ENCODE measurements at places on chromosomes 1 and 21.

DNA sequence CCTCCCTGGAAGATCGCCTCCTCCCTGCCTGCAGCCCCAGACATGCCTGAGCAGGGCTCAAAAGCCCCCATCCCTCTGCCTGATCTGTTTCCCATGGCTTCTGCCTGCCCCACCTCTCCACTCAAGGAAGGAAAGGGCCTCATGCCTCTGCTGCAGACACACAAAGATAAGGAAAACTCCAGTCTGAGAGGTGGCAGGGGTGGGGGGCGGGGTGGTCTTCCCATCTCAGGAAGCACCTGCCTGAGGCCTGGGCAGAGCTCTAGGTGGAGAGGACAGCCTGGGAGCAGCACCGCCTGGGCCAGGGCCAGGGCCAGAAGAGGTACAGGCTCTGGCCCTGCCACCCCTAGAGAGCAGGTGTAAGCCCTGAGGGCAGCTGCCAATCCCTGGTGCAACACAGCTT is 4.1 kb upstream of the GJB3 start:
- DNase-seq = no peak

DNA sequence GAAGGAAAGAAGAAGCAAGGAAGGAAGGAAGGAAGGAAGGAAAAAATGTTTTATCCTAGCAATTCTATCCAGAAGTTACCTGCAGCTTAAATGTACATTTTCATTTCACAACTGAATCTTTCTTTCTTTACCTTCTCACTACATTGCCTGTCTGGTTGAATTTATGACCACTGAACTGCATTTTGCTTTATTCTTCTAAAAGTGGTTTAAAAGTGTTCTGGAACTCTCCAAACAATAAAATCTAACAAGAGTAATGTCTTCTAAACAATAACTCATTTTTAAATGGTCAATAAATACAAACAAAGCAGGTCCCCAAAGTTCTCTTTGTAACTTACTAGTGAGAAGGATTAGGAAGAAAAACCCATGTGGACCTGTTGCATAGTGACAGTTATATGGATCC is 587.5 kb upstream of the NEGR1 start:
- no peak for DNase-seq

GRCh38 chr1:92493139-92493538 is 6.4 kb upstream of the GFI1 start:
- DNase-seq = no peak

DNA sequence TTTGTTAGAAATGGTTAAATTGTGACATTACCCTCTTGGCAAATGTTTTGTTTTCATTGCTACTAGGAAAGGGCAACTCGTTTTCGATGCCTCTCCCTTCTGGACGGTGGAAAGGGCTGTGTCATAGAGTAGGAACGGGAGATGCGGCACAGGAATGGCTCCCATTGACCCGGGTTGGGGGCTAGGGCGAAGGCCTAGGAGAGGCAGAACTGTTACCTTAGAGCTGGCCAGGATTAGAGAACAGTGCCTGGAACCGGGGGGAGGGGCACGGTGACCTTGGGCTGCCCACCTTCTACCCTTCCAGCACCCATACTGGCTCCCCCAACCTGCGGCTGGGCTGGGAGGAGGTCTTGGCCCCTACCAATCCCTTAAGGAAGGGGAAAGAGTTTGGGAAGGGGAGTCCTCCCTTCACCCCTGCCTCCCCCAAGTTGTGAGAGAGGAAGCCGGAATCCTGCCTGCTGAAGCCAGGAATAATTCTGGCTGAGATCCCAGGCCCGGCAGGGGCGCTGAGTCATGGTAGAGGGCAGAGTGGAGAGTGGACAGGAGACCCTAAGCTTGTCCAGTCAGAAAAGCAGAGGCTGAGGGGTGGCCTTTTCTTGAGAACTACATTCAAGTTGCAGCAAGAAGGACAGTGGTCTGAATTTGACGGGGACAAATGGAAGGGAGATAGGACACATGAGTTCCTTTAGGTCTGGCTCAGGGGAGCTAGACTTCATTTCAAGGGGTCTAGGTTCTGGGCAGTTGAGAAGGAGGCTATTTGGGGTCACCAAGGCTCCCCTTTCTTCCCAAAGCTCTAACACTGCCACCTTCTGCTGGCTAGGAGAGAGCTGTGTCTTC is 8.2 kb downstream of the LMNA start:
- no peak for DNase-seq

GRCh38 chr1:244301595-244302130 is 150.0 kb downstream of the ADSS2 start:
- no peak for DNase-seq

DNA sequence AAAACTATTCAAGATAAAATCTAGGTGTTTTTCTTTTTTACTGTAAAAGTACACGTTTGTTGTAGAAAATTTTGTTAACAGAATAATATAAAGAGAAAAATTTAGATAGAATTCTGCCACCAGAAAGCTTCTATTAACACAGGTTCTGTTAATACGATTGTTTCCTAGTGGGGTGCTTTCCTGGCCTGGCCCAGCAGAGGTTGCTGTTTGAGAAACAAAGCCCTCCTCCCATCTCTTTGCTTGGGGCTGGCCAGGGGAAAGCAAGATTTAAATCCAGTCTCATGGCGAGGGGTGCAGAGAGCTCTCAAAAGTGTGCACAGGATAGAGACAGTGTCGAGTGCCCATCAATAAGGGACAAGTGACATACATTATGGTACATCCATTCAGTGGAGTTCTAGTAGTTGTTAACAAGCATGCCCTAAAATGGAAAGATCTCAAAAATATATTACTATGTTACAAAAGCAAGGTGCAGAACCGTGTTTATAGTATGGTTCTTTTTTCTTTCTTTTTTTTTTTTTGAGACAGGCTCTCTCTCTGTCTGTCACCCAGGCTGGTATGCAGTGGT is 14.6 kb upstream of the ACBD3 start:
- DNase-seq = peak; percentile 69

- no peak for DNase-seq
Measured at GRCh38 chr1:17198476-17199258, 6.3 kb upstream of the PADI1 start.

GRCh38 chr1:65247419-65248359 is 61.7 kb upstream of the DNAJC6 start:
- DNase-seq = no peak

GRCh38 chr1:157195521-157196244 is 57.5 kb upstream of the ETV3 start:
- no peak for DNase-seq

GRCh38 chr21:21921410-21922232 is 923.4 kb downstream of the NCAM2 start:
- peak; percentile 47 for DNase-seq

DNA sequence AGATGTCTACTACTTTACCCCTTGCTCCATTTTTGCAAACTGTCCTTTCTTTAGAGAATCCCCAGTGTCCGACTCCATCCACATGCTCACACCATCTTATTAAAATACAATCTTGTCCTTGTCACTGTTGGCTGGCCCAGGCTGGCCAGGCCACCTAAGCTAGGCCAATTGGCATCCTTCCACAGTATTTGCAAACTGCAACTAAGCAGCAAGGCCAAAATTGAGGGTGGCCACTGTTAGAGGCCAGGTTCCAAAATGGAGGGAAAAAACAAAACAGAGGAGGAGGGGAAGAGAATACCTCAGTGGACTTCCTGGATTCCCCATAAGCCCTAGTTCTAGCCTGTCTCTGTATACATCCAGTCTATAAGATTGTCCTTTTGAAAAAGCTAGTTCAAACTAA is 4.3 kb downstream of the FAM89A start:
- DNase-seq = no peak

DNA sequence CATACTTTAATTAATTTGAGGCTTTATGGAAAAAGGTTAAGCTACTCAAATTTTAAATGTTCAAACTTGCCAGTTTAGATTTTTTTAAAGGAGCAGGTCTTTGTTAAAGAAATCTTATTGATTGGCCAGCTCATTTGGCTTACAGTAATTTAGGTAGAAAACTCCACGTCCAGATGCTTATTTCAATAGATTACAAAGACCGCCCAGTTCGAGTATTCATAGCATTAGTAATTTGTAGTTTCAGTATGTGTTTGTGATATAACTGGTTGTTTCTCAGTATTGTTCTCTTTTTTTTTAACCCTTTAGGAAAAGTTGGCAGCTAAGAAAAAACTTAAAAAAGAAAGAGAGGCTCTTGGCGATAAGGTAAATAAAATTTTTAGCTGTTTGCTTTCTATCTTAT is 1.6 kb downstream of the RPF1 start:
- no peak for DNase-seq

DNA sequence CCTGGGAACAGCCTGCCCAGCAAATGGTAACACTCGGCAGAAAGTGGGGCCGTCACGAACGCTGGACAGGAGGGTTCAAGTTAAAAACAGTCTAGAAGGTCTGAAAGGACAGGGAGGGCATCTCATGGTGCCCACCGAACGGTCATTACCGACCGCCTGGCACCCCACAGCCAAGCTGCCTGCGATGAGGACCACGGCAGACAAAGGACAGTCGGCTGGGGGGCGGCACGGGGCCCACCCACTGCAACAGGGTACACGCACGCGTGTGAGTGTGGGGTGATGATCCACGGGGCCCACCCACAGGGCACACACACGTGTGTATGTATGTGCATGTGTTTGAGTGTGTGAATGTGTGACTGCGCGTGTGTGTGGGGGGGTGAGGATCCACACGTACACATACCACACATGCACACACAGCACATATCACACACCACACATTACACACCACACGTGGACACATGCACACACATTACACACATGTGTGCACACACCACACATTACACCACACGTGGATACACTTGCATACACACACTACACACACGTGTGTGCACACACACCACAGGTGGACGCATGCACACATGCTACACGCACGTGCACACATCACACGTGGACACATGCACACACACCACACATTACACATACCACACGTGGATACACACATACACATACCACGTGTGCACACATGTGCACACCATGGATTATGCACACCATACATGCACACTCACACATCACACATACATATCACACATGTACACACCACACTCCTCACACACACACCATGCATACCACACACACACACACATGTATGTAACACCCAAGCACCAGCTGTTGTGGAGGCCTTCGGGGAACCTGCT is 63.2 kb downstream of the SLC19A1 start:
- DNase-seq = no peak

- DNase-seq = peak; percentile 34
Measured at GRCh38 chr1:80893115-80893514, 907.6 kb upstream of the ADGRL2 start.

DNA sequence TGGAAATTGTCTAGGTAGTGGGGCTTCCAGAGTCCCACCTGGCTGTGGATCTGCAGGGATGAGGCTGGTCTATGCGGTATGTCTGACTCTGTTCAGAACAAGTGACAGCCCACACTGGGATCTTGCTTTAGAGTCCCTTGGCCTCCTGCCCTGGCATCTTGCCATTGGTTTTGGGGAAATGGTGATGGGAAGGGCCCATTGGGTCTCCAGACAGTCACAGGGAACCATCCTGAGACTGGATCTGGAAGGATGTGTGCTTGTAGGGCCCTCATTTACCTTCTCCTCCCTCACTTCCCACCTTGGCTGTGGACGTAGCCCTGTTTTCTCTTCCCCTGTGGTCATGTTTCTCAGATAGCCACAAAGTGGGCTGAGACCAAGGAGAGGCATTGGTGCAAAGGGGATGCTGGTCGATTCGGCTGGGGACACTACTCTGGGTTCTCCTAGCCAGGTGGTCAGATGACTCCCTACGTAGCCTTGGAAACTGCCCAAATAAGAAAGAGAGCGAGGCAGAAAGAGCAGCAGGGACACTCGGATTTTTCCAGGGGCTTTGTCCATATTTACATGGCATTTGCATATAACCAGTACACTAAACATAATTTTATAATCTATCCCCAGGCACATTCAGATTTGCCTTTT is 15.1 kb downstream of the SOX13 start:
- no peak for DNase-seq

GRCh38 chr1:164320790-164321731 is 237.9 kb upstream of the PBX1 start:
- no peak for DNase-seq

GRCh38 chr1:159091607-159092031 is 15.1 kb upstream of the AIM2 start:
- no peak for DNase-seq
